ENCODE measurements at places on chromosomes 6 and 20.
A peak's percentile ranks its signal among the peaks of the same experiment; 100 is the strongest.

GRCh38 chr6:151176911-151177770 is 62.6 kb upstream of the AKAP12 start:
- no peak for DNase-seq

GRCh38 chr6:12113190-12113577 is 101.1 kb downstream of the HIVEP1 start:
- DNase-seq, result no peak

GRCh38 chr6:150874179-150874578 is 8.7 kb downstream of the MTHFD1L start:
- no peak for DNase-seq

- DNase-seq, result no peak
Measured at GRCh38 chr6:121235386-121235785, 98.9 kb downstream of the TBC1D32 start.

DNA sequence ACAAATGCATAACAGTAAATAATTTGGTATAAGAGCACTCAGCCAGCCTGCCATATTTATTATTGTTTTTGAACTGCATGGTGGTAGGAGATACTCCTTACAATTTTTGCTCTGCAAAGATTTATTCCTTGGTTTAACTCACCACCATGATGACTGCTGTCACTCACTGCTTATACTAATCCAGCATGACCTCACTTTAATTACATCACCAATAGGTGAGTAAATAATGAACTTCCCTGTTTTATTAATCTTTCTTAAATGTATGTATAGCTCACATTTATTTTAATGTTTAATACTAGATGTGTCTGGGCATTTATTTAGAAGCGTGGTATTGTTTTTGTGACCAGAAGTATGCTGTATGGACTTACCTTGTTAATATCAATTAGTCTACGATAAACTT is 12.8 kb upstream of the TP53TG5 start:
- no peak for DNase-seq

DNA sequence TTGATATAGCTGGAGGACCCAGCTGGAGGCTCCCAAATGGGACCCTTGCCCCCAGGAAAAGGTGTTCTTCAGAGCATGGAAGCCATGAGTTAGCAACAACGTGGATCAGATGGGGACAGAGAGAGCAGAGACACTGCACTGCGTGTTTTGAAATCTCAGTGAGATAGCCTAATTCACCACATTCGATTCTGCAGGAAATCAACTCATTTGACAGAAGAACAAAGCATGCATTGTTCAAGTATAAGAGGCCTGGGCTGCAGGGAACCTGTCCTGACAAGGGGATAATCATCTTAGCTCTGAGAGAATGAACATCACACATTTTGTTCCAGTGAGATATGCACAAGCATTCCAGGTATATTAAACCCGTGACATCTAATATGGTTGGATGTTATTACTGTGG is 450.2 kb downstream of the CDH26 start:
- no peak for DNase-seq

- DNase-seq, result no peak
Measured at GRCh38 chr6:13034316-13034715, 294.0 kb downstream of the TBC1D7 start.

GRCh38 chr20:58691773-58692578 is 624 bp upstream of the NPEPL1 start:
- peak; percentile 3 for DNase-seq

DNA sequence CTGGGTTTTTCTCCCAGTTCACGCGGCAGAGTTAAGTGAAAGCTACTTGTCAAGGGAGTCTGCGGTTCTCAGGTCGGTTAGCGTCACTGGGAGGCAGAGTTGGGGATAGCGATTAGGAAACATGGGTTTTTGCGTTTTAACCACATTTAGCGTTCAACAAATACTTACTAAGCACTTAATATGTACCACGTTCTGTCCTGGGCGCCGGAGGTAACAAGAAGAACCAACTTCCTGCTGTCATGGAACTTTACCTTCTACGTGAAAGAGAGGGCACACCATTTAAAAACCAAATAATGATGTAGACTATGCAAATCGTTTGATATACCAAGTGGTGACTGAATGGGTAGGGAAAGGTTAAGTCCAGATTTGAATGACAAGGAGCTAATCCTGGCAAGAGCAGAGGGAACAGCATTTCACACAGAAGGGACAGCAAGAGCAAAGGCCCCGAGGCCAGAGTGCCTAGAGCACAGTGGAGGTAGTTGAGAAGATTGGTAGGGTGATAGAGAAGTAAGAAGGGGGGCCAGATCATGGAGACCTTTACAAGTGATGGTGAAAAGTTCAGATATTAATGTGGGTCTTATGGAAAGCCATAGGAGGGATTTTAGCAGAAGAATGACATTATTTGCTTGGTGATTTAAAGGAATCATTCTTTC is 744 bp downstream of the RIOK1 start:
- peak; percentile 44 for DNase-seq

- no peak for DNase-seq
Measured at GRCh38 chr6:44085219-44085618, 42.0 kb downstream of the MRPL14 start.

DNA sequence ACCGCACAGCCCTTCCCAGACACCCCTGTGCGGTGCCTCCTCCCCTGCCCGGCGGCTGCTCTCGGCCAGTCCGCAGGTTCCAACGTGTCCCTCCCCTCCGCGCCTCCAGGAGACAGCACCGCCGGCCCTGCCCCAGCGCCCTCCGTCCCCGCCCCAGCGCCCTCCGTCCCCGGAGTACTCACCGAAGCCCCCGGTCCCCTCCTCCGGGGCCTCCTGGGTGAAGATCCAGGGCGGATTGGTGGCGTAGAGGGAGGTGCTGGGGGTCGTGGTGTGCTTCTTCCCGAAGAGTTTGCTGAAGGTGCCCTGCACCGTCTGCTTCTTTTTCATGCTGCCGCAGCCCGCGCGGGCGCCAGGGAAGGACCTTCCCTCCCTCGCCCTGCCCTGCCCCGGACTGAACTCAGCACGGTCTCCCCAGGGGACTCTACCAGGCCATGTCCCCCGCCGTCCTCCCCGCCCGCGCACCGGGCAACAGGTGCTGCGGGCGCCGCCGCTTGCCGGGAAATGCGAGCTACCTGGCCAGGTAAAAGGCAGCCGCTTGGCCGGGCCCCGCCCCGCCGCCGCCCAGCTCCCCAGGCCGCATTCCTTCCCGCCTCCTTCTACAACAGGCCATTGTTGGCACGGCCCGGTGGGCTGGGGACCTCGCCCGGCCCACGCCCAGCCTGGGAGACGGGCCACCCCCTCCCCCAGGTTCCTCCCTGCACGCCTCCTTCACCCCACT is at the start of gene C6orf132:
TSS of gene C6orf132 (minus strand) at position 503 of the 718 bp plus-strand sequence. CDS start at position 327, 176 bp downstream.
- DNase-seq, result no peak

- no peak for DNase-seq
Measured at GRCh38 chr20:45970646-45971424, 1.2 kb downstream of the ZNF335 start.

GRCh38 chr20:11144114-11144950 is 470.5 kb upstream of the JAG1 start:
- no peak for DNase-seq

DNA sequence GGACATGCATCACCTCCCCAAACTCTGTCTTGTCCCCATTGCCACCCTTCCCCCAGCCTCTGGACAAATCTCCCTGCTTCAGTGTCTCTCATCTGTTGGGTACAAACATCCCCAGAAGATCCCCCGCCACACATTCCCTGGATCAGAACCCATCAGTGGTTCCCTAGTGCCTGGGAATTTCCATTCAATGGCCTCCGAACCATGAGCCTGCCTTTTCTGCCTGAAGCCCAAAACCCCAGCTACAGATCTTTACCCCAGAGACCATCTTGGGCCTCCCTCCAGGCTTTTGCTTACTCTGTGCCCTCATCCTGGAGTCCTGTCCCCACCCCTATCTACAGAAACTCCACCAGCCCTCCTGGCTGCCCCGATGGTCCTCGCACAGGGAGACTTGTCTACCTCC is 78.1 kb downstream of the CDH26 start:
- no peak for DNase-seq

- no peak for DNase-seq
Measured at GRCh38 chr6:152594701-152595100, 42.5 kb downstream of the SYNE1 start.

DNA sequence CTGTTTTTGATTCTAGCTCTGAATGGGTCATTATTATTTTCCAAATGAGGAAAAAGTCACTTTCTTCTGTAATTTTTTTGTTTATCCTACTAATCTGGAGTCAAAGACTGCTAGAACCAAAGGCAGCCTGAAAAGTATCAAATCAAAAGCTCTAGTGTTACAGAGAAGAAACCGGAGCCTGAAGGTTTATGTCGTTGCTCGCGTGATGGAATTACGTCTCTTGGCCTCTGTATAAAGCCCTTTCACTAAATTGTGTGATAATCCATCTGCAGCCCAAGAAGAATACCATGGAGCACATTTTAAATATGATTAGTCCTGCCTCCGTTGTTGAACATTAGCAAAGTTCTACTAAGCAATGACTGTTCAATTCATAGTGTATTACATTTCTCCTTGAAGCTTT is 738.6 kb downstream of the C6orf118 start:
- no peak for DNase-seq

GRCh38 chr6:45896783-45897441 is 118.7 kb downstream of the CLIC5 start:
- DNase-seq, result no peak

GRCh38 chr20:17794400-17794799 is 94.6 kb downstream of the BANF2 start:
- no peak for DNase-seq

- DNase-seq, result no peak
Measured at GRCh38 chr20:47278907-47279348, 77.6 kb downstream of the ZMYND8 start.

GRCh38 chr6:44471271-44471981 is 83.9 kb downstream of the CDC5L start:
- DNase-seq, result no peak

GRCh38 chr6:31075528-31075927 is 36.8 kb downstream of the C6orf15 start:
- DNase-seq, result no peak

GRCh38 chr6:2596222-2596621 is 154.5 kb downstream of the MYLK4 start:
- no peak for DNase-seq

DNA sequence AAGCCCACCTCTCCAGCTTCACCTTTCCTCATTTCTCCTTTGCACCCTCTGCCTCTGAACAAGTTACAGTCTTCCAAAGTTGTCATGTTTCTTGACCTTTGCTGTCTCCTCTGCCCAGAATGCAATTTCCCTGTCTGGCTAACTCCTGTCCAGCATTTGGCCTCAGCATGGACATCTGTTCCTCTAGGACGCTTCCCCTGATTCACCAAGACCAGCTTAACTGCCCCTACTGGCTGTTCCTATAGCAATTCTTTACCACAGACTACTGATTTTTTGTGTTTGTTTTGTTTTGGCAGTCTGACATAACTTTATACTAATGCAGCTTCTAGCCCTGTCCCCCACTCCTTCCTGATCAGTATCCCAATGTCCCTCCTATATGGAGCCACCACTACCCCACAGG is 13.4 kb downstream of the GNL1 start:
- DNase-seq, result no peak

DNA sequence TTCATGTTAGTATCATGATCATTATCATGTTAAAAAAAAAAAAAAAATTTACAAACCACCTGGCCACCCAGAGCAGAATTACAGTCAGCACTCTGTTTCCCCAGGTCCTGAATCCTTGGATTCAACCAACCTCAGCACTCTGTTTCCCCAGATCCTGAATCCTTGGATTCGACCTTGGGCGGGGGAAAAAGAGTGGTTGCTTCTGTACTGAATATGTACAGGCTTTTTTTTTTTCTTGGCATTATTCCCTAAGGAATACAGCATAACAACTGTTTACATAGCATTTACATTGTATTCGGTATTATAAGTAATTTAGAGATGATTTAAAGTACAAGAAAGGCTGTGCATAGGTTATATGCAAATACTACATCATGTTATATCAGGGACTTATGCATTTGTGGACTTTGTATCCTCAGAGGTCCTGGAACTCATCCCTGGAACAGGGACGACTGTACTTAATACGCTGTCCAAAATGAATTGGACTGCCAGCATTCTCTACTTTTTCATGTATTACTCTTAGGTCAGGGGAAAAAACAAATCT is 31.2 kb downstream of the GCNT2 start:
- DNase-seq, result no peak

DNA sequence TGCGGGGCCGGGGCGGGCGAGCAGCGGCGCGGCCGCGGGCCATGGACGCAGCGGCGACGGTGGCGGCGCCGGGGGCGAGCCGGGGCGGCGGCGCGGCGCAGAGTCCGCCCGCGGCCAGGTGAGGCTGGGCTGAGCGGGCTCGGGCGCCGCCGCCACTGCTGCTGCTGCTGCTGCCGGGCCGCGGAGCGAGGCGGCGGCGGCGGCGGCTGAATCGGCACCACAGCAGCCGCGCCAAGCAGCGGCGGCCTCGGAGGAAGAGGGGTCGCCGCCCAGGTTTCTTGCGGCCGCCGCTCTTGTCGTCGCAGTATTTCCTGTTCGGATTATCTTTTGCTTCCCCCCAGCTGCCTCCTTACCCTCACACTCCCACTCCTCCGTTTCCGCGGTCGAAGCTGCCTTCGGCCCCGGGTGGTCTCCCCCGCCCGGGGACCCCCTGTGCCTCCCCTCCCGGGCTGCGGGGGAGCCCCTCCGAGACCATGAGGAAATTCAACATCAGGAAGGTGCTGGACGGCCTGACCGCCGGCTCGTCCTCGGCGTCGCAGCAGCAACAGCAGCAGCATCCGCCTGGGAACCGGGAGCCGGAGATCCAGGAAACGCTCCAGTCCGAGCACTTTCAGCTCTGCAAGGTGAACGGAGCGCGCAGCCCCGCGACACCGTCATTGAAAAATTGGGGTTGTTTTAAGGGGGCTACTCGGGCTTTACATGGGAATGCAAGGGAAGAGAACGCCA is at the start of gene STXBP5:
TSS of gene STXBP5 (plus strand) at position 358 of the 726 bp plus-strand sequence. CDS start at position 474, 116 bp downstream.
- DNase-seq, result peak; percentile 27

GRCh38 chr6:43740961-43741764 is 28.8 kb upstream of the VEGFA start:
- DNase-seq, result no peak

DNA sequence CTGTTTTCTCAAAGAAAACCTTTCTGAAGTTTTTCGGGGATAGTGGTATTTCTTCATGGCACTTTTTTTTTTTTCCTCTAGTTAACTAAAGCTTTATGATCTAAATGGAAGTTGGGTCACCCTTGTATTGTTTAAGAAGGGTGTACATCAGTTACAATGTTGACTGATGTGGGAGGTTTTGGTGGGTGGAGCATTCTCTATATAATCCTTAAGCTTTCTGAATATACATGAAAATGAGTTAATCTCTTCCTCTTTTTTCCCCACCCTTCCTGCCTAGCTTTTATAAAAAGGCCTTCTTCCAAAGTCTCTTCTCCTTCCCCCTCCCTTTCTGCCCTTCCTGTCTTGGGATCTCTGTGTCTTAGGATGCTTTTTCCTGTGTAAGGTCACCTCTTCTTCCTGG is 47.2 kb downstream of the DHX35 start:
- DNase-seq, result no peak

DNA sequence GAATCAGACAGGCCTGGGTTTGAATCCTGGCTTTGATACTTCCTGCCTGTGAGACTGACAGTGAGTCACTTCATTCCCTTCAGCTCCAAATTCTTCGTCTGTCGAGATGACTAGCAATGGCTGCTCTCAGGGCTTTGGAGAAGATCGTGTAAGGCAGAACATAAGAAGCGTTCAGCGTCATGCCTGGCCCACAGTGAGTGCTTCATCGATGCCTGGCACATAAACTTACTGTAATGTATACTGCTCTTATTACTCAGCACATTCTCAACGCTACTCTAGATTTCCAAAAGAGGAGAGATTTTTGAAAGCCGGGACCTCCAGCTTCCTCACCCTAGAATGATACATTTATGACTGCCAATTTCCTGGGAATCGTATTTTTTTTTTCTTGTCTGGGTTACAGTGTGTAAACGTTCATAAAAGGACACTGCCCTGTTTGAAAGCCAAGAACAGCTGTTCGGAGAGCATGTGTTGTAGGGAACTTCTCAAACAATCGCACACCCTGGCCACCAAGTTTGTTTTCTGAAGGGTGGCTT is 16.2 kb upstream of the BCAS1 start:
- no peak for DNase-seq
